ENCODE measurements at places on chromosomes 13 and 19.
A peak's percentile ranks its signal among the peaks of the same experiment; 100 is the strongest.

- DNase-seq: no peak
These were observed 30.6 kb upstream of the IGSF23 start for GRCh38 chr19:44582581-44583265.

DNA sequence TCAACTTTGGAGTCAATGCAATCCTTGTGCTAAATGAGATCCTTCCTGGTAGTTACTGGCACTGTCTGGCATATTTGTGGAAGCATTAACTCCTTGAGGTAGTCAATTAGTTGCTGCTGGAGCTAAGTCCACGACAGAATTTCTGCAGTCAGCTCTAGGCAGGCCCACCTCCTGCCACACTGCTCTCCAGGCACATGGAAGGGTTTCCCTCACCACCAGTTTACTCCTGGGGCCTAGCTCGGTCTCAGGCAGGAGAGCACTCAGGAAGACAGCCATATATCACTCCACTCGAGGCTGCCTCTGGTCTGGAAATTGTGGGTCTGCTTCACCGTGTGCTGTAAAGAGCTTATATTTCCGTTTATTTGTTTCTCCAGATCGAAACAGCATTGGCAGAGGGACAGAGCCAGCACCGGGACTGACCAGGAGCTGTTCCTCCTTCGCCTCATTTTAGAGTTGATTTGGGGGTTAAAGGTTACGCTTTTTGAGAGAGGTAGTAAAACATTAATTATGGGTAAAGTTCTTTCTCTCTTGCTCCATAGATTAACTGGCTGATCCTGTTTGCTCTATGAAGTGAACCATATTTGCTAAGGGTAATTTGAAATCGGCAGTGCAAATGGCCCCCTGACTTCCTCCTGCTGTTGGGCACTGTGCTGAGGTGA lies 20.6 kb upstream of the GTF3A start:
- DNase-seq: no peak

GRCh38 chr13:99310382-99311031 lies 3.3 kb upstream of the GPR183 start:
- no peak for DNase-seq

- no peak for DNase-seq
These were observed 14.5 kb downstream of the ZNF708 start for GRCh38 chr19:21314676-21315075.

DNA sequence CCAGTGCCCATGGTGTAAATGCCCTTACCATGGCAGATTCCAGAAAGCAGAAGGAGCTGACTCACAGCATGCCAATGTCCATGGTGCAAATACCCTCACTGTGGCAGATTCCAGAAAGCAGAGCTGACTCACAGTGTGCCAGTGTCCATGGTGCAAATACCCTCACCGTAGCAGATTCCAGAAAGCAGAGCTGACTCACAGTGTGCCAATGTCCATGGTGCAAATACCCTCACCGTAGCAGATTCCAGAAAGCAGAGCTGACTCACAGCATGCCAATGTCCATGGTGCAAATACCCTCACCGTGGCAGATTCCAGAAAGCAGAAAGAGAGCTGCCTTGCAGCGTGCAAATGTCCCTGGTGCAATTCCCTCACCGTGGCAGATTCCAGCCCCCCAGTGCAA lies 163.8 kb upstream of the SOX1 start:
- no peak for DNase-seq

DNA sequence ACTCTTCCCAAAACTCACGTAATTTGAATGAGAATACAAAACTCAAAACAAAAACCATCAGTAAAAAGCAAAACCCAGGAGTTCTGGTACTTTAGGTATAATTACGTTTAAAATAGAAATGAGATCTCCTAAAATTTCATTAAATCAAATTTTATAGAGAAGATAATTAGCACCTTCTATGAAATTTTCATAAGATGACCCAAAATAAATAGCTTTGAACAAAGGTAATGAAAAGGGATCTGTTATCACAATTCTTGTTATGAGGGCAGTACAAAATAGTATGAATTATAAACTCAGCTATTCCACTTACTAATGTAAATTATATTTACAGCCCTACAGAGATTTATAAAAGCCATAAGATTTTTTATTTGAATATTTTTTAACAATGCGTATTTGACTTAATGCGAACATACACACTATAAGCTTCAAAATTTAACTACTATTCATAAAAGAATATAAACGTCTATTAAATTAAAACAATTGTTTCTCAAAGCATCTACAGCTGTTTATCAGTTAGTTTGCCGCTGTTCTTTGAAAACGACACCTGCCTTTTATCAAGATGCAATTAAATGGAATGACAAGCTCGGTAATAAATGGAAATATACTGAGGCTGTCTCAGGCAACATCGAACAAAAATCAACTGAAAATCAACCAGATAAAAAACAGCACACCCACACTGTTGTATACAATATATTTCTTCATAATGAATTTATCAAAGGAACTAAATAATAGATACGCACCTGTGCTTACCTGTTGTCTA lies 63.8 kb downstream of the KCNRG start:
- no peak for DNase-seq

GRCh38 chr19:17441241-17442021 lies 7.0 kb downstream of the TMEM221 start:
- no peak for DNase-seq

- DNase-seq: no peak
These were observed 22.2 kb upstream of the PLPP2 start for GRCh38 chr19:313169-313987.

DNA sequence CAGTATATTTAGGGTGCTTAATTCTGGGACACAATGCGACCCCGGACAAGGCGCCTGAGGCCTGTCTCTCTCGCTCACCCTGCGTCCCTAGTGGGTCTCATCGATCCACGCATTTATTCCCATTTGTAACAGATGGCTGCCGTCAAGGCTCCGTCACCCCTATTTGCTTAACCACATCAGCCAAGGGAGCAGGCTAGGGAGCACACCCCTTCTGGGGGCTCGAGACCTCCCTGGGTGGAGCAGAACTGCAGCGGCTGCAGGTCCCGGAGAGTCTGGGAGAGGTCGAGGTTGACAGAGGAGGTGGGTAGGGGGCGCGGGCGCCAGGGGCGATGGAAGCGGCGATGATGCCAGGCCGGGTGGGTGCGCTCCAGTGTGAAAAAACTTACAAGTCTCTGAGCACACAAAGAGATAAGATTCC lies 507 bp downstream of the ALG5 start:
- DNase-seq: no peak

- DNase-seq: no peak
These were observed 743.8 kb upstream of the SLC10A2 start for GRCh38 chr13:103810026-103810425.

DNA sequence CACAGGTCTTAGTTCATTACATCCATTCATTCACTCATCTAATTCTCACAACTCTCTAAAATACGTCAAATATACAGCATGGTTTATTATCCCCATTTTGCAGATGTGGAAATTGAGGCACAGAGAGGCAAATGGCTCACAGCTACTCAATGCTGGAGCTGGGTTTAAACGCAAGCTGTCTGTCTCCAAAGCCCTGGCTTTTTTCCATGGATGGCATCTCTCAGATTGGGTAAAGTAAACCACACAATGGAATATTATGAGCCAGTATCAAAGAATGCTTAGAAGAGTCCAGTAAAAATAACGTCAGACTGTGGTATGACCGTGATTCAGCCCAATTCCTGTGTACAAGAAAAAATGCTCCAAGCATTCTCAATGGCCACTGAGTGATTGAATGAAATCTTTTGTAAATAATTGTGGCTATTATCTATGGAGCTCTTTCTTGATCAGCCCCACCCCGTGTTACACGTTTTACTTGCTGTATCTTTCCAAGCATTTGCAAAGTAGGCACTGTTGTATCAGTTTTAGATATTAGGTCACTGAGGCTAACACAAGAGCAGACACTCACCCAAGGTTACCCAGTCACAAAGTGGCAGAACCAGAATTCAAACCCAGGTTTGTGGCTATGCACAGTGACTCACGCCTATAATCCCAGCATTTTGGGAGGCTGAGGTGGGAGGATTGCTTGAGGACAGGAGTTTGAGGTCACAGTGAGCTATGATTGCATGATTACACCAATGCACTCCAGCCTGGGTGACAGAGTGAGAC lies 5.5 kb upstream of the ACP7 start:
- no peak for DNase-seq

DNA sequence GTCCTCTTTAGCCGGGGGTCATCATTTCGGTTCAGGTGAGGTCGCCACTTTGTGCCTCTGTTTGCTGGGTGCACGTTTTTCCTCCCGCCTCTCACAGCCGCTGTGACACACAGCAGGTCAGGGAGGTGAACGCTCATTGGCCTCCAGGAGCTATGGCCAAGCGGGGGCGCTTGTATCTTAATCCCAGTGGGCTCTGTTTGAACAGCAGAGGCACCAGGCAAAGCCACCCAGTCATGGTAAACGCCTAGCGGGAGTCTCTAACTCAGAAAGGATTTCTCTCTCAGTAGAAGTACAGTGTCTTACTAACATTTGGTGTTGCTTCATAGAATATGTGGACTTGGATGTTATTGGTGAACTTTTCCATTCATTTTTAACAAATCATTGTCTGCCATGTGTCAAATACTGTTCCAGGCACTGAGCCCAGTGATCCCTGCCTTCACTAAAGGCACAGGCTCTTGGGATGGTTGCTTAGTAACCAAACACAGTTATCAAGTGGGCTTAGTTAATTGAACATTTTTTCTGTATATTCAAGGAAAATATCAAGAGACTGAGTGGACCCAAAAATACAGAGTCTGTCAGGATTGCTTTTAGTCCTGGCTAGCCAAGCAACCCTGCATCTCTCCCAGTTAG lies 186.7 kb downstream of the STK24 start:
- no peak for DNase-seq

DNA sequence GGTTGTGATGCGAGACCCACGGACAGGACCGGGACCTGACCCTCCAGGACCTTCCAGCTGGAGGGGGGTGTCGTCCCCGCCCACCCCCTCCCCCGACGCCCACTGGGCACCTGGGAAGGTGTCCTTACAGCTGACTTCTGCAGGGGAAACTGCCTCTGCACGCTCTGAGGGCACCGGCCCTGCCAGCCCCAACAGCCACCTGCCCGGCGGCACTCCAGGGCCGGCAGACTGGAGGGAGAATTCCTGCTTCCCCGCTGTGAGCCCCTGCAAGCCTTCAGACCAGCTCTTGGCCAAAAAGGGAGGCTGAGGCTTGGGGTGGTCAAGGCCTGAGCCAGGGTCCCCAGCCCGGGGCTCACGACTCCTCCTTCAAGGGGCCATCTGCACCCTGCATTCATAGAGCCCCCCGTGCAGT lies 1.2 kb downstream of the CNN2 start:
- DNase-seq: no peak

GRCh38 chr13:114310956-114311355 lies 3.3 kb upstream of the CHAMP1 start:
- no peak for DNase-seq

GRCh38 chr13:24207841-24208667 lies 47.5 kb downstream of the SPATA13 start:
- DNase-seq: no peak

DNA sequence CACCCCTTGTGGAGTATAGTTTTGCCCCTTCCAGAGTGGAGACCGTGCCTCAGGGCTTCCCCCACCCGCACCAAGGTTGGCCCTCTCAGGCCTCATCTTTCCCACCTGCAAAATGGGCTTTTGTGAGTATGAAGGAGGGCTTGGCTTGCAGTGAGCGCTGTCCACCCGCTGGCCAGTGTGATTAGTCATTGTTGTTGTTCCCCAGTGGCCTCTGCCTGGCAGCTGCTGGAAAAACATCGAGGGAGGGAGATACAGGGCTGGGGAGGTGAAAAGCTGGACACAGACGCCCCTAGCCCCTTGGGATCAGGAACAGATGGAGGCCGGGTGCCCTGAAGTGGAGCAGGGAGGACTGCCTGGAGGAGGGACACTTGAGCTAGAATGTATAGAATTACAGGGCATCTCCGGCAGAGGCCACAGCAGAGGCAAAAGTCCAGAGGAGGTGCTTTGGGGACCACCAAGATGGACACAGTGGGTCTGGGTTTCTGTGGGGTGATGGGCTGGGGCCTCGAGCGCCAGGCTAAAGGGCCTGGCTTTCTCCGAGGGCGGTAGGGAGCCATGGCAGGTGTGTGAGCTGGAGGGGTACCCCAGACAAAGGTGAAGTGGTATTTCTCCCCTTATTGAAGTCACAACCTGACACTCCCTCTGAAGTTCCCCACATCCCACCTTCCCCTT lies 3.9 kb upstream of the IL12RB1 start:
- DNase-seq: no peak

DNA sequence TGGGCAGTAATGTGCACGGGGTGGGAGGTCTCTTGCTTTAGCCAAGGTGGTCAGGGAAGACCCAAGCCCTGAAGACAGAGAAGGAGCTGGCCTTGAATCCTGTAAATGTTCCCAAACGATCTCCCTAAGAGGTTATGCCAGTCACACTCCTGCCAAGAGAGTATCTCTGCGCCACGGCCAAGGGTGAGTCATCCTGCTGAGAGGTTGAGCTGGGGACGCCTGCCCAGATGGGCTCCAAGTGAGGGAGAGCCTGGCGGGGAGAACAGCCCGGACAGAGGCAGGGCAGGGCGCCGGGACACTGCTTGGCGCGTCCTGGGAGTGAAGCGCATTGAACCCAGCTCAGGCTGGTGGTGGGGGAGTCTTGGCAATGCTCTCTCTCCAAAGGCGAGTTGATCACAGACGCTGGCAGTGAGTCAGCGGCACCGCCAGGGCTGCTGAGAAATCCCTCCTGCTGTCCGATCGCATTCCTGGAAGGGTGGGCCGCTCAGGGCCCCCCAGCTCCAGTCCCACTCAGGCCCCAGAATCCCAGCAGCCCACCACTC lies 16.4 kb downstream of the SULT2B1 start:
- DNase-seq: no peak

DNA sequence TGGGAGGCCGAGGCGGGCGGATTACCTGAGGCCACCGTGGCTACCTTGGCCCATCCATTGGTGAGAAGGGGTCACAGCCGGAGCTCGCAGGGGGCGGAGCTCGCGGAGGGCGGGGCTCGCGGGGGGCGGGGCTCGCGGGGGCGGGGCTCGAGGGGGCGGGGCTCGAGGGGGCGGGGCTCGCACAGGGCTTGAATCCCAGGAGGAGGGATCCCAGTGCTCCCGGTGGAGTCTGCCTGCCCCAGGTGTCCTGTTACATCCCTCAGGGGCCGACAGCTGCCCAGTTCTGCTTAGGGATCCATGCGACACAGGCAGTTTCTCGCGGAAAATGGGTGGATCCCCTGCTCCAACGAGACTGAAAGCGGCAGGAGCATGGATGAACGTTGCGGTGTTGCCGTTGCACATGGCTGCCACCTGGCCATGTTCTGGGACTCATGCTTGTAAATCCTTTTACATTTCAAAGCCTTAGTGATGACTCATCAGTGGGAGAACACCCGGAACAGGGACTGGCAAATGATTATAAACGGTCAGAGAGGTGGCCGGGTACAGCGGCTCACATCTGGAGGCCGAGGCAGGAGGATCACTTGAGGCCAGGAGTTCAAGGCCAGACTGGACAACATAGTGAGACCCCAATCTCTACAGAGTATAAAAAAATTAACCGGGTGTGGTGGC lies 25.1 kb downstream of the TMPRSS9 start:
- peak; percentile 17 for DNase-seq

DNA sequence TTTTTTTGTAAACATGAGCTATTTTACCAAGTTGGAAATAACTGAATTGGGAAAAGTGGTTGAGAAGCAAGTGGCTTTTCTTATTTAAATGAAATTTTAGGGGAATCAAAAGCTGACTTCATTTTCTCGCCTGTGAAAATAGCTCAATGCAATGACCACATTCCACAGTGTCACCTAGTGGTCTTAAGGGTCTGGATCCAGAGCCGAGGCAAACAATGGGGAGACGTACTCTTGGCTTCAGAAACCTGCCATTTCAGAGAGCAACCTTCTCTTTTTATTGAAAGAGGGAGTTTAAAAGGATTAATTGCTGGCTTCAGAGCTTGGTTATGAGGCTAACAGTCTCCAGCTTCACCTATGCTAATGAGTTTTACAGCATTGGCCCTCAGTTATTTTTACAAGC lies 39.7 kb upstream of the RXFP2 start:
- no peak for DNase-seq

GRCh38 chr19:12649941-12650340 lies 16.6 kb downstream of the MAN2B1 start:
- no peak for DNase-seq

Data from NCI-H748 treated with DMSO at 0.1 percent for 48 hours (cell line).